Panc1 (cell line): ENCODE measurements at places on chromosomes 1 and 21. TPM values are rescaled to one million over a fixed set of nuclear protein-coding genes. Genes with fewer than 3 reads are reported as not detected.
A peak's percentile ranks its signal among the peaks of the same experiment; 100 is the strongest.

The SHE gene
- 0.03 TPM for total RNA-seq

- DNase-seq: no peak
- peaks cover 8% of the 10 kb centered on the region for H3K4me1 ChIP-seq
- H3K27me3 ChIP-seq: no peaks in the 10 kb centered on the region
- H3K27ac ChIP-seq: no peak overlapping the region
- no peaks in the 10 kb centered on the region for H3K36me3 ChIP-seq
- no peak overlapping the region for H3K4me3 ChIP-seq
Measured at GRCh38 chr1:148383966-148384365, 99.1 kb downstream of the PPIAL4G start.

GRCh38 chr1:175702079-175702795 lies 41.2 kb downstream of the TNR start:
- no peaks in the 10 kb centered on the region for H3K4me1 ChIP-seq
- H3K4me3 ChIP-seq: no peak overlapping the region
- H3K27me3 ChIP-seq: peaks cover 4% of the 10 kb centered on the region; the same call in 1 of the 2 replicates

DNA sequence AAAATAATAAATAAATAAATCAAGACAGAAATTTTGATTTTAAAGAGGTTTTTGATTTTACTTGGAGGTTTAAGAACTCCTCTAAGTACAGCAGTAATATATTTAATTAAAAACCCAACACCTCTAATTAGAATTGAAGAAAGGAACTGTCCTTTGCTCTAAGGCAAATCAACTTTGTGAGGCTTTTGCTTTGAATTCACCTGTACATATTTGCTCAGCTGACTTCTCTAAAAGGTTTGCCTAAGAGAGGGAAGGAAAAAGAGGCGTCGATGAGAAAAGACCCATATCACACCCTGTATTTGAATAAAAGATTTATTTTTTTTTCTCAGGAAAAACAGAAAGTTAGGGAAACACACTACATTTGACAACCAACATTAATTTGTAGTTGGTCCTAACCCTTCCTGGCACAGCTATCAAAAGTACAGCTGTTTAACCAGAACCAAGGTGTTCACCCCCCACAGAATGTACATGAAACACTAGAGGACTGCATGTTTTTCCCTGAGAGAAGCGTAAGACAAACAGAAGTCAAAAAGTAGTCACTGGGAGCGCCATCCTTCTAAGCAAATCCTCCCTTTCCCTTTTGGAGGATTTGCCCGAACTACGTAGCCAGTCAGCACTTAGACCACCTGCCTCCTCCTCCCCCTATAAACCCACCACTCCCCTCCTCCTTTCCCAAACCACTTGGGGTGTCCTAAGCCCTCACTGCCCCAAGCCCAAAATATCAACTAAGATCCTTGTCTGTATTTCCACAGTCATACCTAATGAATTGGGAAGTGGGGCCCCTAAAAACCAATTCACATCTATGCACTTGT lies 4.9 kb downstream of the MCL1 start:
- H3K4me1 ChIP-seq: peaks cover 44% of the 10 kb centered on the region
- peak overlapping the region; percentile 100 for H3K4me3 ChIP-seq
- no peak for DNase-seq

DNA sequence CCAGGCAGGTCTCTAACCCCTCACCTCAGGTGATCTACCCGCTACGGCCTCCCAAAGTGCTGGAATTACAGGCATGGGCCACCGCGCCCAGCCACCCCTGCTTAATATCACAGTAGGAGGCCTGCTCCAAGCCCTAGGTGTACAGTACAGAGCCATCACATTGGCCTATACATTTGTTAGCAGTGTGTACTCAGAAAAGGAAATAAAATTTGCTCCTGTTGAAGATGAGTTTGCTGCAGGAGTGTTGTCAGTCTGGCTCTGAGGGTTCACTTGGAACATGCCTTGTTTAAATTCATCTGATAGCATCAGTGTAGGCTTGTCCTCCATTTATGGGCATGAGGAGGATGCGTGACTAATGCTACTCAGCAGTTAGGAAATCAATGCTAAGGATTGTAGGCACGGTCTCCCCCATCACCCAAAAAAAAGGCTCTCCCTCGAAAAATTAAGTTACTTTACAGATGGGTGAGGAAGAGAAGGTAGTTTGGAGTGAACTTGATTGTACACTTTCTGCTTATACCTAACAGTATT lies 4.6 kb upstream of the ENAH start:
- peak overlapping the region; percentile 35; the same call in 1 of the 2 replicates for H3K27ac ChIP-seq
- H3K4me1 ChIP-seq: peaks cover 34% of the 10 kb centered on the region
- no peak overlapping the region for H3K4me3 ChIP-seq
- no peaks in the 10 kb centered on the region; the same call in 1 of the 2 replicates for H3K36me3 ChIP-seq
- no peak for DNase-seq

DNA sequence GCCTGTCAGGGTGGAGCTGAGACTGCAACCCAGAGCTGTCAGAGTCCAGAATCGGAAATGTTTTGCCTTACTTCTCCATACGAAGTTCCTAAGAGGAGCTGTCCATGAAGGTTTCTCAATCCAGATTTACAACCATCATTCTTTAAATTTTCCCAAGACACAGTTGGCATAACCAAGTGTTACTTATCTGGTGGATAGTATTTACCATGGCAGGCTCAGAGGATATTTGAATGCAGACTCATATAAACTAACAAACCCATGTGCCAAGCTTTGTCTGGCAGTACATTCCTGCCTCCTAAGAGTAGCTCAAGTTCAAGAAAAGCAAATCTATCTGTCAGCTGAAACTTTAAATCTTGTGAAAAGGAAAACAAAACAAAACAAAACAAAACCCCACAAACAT lies 267.9 kb downstream of the ZNF326 start:
- H3K36me3 ChIP-seq: no peaks in the 10 kb centered on the region
- no peaks in the 10 kb centered on the region for H3K27me3 ChIP-seq
- no peak overlapping the region for H3K4me3 ChIP-seq
- no peak overlapping the region for H3K27ac ChIP-seq
- no peak for DNase-seq

DNA sequence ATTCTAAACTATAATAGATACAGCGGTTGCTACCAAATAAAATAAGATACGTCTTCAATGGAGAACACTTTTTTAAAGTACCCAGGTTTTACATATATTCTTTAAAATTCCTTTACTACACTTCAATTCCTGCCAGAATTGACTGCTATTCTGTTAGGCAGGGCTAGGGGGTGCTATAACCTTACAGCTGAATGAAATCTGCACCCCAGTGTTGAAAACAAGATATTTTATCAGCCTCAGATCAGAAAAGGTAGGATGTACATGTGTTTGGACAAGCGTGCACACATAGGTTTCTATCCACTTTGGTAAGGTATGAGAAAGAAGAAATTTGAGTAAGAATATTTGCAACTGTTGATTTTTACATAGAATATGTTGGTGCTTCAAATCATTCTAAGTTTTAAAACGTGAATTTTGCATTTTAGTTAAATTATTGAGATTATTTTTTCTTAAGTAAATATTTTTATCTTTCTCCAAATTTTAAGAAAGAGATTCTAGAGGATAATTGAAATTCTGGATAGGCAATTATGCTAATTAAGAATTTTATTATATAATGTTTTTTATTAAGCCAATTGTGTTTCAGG lies 490.8 kb upstream of the ADGRL4 start:
- H3K4me1 ChIP-seq: no peaks in the 10 kb centered on the region
- DNase-seq: peak; percentile 10
- H3K36me3 ChIP-seq: no peaks in the 10 kb centered on the region
